ENCODE measurements at places on chromosomes 6 and 20.

- DNase-seq: no peak
Observed at GRCh38 chr6:72826744-72827438, 205.0 kb downstream of the KCNQ5 start.

DNA sequence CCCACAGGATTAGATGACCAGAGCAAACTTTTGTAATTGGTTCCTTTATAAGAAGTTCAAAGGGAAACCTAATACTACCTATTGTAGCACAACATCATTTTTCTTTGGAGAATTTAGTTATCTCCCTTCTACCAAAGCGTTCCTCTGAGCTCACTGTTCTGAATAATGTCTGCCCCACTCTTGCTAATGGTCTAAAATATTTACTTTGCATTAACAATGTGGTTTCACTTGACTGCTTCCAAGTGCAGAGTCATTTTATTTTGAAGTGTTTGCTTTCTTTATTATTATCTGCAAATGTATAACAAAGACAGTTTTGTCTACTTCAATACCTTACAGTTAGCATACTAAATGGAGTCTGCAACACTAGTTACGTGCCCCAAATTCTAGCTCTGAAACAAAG, 15.0 kb downstream of the TRAPPC3L start:
- DNase-seq: no peak

GRCh38 chr20:39453890-39454289, 491.7 kb downstream of the DHX35 start:
- no peak for DNase-seq

DNA sequence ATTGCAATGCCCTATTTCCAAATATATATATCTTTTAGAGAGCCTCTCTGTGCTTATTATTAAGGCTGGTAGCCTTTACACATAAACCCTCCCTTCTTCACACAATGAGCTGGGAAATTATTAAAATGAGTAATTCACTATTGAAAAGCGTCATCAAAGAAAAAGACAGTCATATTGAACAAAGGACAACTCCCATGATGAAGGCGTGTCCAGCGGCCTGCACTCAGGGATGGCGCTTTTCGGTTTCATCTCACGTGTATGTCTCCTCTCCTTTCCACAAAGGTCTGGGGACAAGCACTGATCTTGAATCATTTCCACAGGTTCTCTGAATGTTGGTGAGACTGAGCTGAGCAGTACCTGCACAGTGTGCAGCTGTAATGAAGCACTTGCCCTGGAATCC, 3.5 kb downstream of the SERPINB9 start:
- DNase-seq: no peak
